Cardiac septum (tissue), 1 donor: ENCODE measurements at places on chromosomes 12 and 14.

DNA sequence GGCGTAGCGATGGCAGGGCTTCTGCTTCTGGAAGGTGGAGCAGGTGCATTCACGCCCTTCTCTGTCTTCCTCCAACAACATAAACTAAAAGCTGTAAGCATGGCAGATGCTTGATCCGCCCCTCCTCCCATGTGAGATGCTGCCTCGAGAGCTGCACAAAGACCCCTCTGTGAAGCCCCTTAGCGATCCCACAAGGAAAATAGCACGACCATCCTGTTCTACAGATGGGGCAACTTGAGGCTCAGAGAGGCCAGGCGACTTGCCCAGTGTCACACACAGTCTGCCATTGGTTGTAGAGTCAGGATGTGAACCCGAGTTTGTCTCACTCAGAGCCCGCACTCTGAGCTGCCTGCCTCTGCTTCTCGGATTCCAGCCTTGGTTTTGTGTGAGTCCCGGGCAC lies 144.4 kb downstream of the SCARB1 start:
- no peak for DNase-seq

DNA sequence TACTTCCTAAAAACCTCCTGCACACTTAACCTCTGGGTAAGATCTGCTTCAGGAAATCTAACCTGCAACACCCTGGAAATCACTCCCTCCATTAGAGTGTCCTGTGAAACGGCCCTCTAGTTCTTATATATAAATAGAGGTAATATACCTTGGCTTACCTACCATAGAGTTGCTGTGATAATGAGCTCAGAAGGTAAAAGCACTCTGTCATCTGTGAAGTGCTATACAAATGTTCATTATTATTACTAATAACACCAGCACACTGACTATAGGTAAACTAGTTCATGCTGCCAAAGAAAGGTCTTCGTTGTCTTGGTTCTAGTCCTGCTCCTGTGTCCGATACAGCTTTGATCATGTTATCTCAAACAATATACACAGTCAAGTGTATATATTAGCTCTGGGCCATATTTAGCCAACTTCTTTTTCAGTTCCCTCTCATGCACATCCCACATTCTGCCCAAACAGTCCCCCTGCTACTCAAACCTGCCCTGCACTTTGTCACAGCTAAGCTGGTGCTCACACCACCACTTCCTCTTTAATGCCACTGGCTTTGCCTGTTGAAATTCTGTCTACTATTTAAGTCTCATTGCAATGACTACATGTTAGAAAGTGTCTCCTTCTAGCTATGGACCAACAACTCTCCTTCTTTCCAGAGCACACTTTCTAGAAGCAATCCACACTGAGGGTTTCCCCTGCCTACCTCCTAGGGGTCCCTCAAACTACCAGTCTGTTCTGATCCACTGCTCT lies 5.1 kb downstream of the E2F7 start:
- DNase-seq, result no peak

GRCh38 chr12:56084958-56085543 lies 5.1 kb downstream of the ERBB3 start:
- no peak for DNase-seq

- DNase-seq, result no peak
These were observed 5.8 kb upstream of the PA2G4 start for GRCh38 chr12:56098592-56098991.
